ENCODE measurements at places on chromosomes 12 and 14. TPM values are rescaled to one million over a fixed set of nuclear protein-coding genes. Genes with fewer than 3 reads are reported as not detected.

ALX1 gene
- not detected for total RNA-seq

DPY19L2 gene
- total RNA-seq: not detected

ACVRL1 gene
- not detected for total RNA-seq

VTI1B gene
- total RNA-seq: 58.9 TPM

OR6C2 gene
- total RNA-seq: not detected

DNA sequence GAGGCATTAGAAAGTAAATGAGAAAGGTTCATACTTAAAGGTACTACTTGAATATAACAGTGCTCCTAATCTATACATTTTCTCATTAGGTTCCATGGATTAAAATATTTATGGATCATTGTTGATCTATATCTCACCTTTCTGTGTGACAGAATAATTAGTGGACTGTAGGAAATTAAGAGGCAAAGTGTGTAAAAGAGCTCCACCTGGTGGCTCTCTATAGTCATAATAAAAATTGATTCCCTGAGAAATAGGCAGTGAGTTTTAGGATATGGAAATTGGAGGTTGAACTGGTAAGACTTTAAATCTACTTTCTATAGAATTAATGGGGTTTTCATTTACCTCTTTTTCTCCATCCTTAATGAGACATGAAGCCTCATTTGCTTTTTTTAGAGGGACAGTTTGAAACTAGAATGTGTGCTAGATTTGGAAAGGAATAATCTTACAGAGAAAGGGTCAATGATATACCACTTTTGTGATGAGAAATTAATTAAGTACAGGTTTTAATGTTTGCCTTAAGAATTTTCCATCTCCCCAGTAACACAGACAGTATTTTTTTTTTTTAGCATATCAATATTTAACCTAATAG lies 11.8 kb upstream of the DERA start:
- H3K36me3 ChIP-seq: peaks cover 28% of the 10 kb centered on the region
- no peaks in the 10 kb centered on the region for H3K27me3 ChIP-seq
- no peak overlapping the region for H3K4me3 ChIP-seq
- DNase-seq: peak; percentile 59

DNA sequence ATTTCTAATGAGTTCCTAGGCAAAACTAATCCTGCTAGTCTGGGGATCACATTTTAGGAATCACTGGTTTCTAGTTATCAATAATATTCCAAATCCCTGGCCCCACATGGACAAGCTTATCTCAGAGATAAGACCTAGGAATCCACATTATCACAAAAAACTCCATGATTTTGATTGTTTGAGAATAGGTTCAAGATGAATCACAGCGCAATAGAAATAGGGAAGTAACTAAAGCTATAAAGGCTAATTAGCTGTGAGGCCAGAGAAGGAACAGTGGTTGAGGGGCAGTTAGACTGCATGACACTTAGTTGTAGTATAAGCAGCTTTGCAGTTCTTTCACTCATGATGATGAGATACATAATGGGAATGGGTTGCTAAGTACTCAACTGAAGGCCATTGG lies 13.1 kb upstream of the ATP5F1B start:
- no peak overlapping the region for H3K27ac ChIP-seq
- peaks cover 4% of the 10 kb centered on the region for H3K36me3 ChIP-seq
- no peaks in the 10 kb centered on the region for H3K27me3 ChIP-seq
- DNase-seq: no peak
- no peak overlapping the region for H3K4me3 ChIP-seq

DNA sequence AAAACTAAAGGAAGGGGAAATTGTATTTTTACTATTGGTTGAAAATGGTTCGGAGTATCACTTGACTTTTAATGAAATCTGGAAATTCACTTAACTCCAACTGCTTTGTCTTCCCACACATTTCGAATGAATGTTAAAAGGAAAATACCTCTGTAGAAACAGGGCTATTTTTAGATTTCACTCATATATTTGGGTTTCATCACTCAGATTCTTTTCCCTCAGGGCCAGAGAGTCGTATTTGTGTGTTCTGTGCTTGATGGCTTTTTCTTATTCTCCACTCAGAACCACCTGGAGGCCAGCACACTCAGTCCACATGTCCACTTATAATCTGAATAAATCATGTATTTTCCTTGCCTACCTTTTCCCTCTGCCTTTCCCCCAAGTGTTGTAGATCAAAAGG lies 40.0 kb downstream of the DAAM1 start:
- H3K4me3 ChIP-seq: no peak overlapping the region
- H3K27me3 ChIP-seq: no peaks in the 10 kb centered on the region
- no peaks in the 10 kb centered on the region for H3K36me3 ChIP-seq
- DNase-seq: no peak
- H3K27ac ChIP-seq: no peak overlapping the region

DNA sequence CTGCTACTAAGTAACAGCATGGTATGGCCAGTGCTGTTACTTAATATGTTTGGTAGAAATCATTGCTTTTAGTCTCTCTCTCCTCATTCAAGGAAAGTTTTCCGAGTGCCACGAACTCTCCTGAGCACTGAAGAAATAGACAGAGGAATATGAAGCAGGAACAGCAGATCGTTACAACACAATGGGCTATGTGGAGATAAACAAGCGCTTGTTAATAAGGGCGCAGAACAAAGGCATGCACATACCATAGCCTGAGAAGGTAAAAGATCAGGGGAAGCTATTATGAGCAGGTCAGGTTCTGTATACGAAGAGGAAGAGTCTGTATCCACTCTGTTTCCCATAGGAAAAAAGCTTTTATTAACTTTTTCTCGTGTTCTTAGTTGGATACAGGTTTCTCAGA lies 156.2 kb upstream of the CPNE8 start:
- no peak overlapping the region for H3K27ac ChIP-seq
- H3K4me3 ChIP-seq: no peak overlapping the region
- no peaks in the 10 kb centered on the region for H3K27me3 ChIP-seq
- H3K4me1 ChIP-seq: no peaks in the 10 kb centered on the region
